Left kidney (tissue), 8 donors: ENCODE measurements at places on chromosomes 5 and 9. TPM values are rescaled to one million over a fixed set of nuclear protein-coding genes. Genes with fewer than 3 reads are reported as not detected.

DNA sequence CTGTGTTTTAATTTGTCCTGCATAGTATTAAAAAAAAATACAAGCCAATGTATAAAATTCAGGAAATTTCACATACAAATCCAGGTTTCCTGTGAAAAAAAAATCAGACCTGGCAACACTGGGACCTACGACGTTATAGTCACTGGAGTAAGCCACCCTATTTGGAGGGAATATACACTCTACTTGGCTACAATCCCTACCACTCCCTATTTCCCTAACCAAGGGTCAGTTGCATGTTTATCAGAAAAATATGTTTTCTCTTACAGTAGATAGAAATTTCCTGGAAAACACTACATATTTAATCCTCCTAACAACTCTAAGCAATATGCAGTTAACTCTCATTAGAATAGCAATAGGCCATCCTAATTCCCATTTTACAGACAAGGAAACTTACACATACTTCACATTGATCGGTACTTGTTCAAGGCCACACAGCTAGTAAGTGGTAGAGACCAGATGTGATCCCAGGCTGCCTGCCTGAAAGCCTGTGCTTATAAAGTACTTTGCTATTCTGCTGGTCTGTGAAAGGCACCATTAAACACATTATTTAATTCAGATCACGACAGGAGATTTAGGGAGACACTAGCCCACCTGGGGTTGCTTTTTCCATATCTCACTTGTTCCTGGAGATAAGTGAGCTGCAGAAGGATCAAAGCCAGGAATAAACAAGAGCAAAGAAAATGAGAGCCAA is 70.8 kb downstream of the MFAP3 start:
- no peak for DNase-seq

- DNase-seq, result no peak
These were observed 348.7 kb downstream of the CCDC171 start for GRCh38 chr9:15901572-15901971.

GRCh38 chr5:175772747-175773533 is 98.4 kb upstream of the CPLX2 start:
- DNase-seq, result no peak

GRCh38 chr5:94784536-94785505 is 166.4 kb downstream of the SLF1 start:
- DNase-seq, result no peak

GRCh38 chr9:94827584-94828304 is 101.2 kb downstream of the AOPEP start:
- no peak for DNase-seq

DNA sequence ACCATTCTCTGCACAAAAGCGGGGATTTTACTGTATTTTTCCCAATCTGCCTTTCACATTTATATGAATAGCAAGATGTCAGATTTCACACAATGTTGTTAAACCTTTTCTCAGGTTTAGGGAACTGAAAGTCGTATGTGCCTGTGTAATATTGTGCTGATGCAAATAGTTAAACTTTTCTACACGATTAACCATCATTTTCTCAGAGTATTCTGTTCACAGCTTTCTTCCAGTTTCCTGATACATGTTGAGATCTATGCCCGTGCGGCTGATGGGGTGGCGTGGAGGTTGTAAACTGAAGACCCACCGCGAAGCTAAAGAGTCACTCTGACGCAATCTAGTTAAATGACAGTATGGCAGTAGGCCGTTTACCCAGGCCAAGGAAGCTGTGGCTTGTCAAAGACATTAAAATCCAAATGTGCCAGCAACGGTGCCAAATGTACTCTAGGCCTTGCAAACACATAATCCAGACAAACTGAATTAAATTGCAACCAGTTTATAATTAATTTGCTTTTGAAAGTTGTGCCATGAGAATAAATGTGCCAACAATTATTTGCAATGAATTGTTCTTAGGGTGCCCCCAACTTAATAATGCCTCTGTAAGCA is 145.7 kb downstream of the EBF1 start:
- DNase-seq, result no peak

- no peak for DNase-seq
These were observed 8.9 kb downstream of the MTRR start for GRCh38 chr5:7877851-7878250.

DNA sequence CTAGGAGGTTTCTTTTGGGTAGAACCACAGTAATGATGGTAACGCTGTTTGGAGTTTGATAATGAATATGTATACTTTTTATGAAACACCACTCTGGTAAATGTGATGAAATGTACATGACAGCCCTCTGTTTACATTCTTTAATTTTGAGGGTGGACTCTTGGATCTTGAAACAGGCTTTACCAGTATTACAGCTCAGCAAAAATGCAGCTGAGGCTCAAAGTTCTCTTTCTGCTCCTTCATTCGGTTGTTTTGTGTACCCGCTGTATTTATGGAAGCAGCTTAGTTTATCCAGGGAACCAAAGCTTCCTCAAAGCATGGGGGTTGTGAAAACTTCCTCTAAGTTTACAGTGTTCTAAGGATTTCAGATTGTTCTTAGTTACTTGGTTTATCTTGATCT is 11.1 kb downstream of the GAPVD1 start:
- no peak for DNase-seq

DNA sequence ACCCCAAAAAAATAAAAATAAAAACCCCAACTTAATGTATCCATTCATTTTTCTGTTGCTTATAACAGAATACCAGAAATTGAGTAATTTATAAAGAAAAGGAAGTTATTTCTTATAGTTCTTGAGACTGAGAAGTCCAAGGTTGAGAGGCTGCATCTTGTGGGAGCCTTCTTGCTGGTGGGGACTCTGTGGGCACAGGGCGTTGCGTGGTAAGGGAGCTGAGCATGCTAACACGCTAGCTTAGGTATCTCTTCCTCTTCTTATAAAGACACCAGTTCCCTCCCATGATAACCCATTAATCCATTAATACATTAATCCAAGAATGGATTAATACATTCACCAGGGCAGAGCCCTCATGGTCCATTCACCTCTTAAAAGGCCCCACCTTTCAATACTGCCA is 150.9 kb downstream of the ZSWIM6 start:
- DNase-seq, result no peak

DNA sequence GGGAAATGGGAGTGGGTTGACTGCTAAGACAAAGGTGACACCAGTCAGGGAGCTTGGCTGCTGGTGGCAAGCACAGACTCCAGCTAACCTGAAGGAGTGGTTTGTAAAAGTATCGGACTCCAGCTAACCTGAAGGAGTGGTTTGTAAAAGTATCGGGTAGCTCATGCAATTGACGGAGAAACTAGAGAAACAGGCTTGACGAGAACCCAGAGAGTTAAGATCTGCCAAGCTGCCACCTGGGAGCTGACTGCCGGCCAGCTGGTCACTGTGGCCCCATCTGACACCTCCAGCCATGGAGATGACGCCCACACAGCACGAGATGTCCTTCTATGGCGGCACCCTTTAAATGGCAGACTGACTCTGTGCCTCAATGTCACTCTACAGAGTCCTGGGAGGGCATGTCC is 28.3 kb upstream of the CRB2 start:
- peak; percentile 81 for DNase-seq

- no peak for DNase-seq
These were observed 24.7 kb downstream of the WWC1 start for GRCh38 chr5:168316139-168316578.

DNA sequence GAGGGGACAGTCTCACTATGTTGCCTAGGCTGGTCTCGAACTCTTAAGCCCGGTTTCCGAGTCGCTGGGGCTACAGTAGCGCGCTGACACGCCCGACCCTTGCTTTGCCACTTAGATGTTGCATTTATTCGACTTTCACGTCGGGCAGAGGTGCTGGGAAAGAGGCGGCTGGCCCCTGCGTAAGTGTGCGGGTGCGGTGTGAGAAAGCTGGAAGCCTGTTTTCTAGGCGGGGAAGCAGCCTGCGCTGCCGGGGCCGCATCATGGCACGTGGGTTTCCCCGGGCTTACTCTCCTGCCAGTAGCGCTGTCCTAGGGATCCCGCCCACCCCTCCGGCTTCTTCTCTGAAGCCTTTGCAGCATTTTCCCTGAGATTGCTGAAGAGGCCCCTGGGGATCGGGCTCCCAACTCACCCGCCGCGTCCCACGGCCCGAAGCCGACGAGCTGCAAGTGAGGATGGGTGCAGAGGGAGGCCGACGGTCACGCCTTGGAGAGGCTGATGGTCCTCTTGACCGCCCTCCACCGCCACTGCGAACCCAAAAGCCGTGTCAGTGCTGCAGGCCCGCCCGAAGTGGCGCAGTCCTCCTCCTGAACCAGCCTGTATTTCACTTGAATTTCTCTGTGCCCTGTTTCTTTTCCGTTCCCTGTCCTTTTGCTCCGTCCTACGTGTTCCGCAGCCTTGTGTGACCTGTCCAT is 5.8 kb upstream of the TRIM41 start:
- no peak for DNase-seq

GRCh38 chr5:150085950-150086715 is at the start of gene CSF1R:
Gene CSF1R (minus strand): TSS chr5:150086554. CDS start chr5:150086427, 127 bp downstream.
- DNase-seq, result no peak

DNA sequence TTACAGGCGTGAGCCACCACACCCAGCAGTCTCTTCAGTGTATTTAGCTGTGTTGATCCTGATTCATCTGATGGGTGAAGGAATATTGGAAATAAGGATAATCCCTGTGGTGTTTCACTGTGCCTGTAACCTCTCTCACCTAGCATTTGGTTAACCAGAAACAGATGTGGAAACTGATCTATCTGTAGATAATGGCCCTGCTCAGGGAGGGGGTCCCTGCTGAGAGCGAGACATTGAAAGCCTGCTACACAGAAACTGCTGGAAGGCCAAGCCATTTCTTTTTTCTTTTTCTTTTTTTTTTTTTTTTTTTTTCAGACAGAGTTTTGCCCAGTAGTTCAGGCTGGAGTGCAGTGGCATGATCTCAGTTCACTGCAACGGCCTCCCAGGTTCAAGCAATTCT is 28.4 kb downstream of the QRFP start:
- DNase-seq, result no peak

DNA sequence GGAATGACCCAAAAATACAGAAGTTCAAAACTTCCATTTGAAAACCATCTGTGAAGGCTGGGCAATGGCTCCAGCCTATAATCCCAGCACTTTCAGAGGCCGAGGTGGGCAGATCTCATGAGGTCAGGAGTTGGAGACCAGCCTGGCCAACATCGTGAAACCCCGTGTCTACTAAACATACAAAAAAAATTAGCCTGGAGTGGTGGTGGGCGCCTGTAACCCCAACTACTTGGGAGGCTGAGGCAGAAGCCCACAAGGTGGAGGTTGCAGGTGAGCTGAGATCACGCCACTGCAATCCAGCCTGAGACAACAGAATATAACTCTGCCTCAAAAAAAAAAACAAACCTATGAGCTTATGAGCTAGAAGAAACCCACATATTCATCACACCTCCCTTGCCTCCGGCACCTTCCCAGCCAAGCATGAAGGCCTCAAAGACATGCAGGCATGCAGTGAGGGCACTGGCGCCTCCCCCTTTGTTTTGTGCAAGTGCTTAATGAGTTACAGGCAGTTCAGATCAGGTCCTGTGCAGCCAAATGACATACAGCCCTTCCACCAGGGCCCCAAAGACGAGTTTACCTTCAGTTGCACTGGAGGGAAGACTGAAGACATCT is 9.9 kb downstream of the HNRNPH1 start:
- peak; percentile 38 for DNase-seq

DNA sequence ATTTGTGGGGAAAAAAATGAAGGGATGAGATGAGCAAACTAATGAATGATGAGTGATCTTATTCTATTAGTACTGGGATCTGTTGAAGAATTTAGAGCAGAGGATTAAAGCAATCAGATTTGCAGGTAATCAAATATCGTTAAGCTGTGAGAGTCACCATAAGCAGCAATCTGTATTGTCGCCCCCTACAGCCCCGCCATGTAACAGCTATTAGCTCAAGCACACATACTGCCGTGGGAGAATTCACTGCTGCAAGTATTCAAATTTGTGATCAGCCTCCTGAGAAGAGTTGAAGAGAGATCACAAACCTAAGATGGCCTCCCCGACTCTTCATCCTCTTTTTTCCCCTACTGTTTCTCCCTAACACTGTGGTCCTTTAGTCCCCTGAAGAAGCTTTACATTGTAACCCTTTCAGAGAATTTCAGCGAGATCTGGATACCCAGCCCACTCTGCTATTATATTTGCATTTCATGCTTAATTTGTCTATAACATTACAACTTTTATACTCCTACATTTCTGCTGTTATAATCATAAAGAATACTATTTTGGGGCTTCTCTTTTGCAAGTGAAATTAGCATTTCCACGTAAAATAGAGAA is 28.5 kb upstream of the PHF24 start:
- peak; percentile 4 for DNase-seq

DNA sequence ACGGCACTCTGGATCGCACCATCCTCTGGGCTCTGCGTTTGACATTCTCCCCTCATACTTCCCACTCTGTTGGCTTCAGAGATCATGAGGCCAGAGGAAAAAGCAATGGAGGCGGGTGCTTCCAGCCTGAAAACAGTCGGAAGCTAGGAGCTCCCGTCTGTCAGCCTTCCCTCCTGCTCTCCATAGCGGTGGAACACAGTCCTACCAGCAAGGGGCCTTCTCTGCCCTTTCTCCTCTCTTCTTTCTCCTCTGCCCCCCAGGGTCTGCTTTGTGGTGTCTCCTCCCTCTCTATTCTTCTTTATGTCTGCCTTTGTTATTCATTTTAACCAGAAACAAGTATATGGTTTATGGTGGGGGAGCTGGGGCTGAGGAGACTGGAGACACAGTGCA is 152.5 kb upstream of the NFIB start:
- no peak for DNase-seq

DNA sequence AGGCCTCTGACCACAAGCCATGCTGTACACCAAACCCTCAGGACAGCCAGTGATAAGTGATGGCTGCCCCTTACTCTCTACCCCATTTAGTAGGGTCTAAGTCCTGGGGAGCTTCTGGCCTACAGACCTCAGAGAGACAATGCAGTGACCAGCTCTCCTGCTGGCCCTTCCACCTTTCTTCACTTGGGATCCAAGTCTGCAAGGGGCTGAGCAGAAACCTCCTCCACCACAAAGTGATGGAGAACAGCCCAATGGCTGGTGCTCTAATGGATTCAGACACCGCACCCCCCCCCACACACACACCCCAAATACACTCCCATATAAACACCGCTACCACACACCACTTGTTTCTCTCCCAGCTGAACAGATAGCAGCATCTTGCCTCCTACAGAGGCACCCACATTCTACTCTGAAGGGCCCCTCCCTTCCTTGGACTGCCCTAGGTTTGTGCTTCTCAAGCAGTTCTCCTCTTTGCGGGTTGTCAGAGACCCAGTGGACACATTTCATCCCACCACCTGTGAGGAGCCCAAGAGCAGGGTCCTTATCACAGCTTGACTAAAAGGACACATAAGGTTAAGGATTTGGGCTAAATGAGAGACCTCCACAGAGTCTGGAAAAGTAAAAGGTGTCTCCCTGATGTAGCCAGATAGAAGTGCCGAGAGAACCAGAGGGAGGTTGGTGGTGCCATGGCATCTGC is 1.3 kb upstream of the PDLIM4 start:
- DNase-seq, result no peak

Gene TOR2A
- 11.9 TPM for polyA plus RNA-seq

Gene PCDHB10
- 7.2 TPM for polyA plus RNA-seq

Gene EPB41L4A
- 30.8 TPM for polyA plus RNA-seq

Gene SLC25A2
- 0.23 TPM for polyA plus RNA-seq

Gene EIF4E1B
- not detected for polyA plus RNA-seq

Gene TESK1
- polyA plus RNA-seq, result 39.3 TPM

Gene DEPDC1B
- 35.0 TPM for polyA plus RNA-seq

Gene CFAP77
- 0.83 TPM for polyA plus RNA-seq
